Pancreas (tissue), 10 donors: ENCODE measurements at places on chromosomes 4 and X. TPM values are rescaled to one million over a fixed set of nuclear protein-coding genes. Genes with fewer than 3 reads are reported as not detected.

GRCh38 chr4:182875453-182876405 is 41.5 kb downstream of the DCTD start:
- no peak overlapping the region for H3K27ac ChIP-seq
- no peaks in the 10 kb centered on the region for H3K36me3 ChIP-seq
- H3K4me3 ChIP-seq = no peak overlapping the region
- H3K27me3 ChIP-seq = no peaks in the 10 kb centered on the region

GRCh38 chr4:42282081-42282901 is 115.0 kb upstream of the SHISA3 start:
- H3K27ac ChIP-seq = no peak overlapping the region
- H3K4me3 ChIP-seq = no peak overlapping the region
- no peaks in the 10 kb centered on the region for H3K36me3 ChIP-seq
- no peak for DNase-seq
- H3K27me3 ChIP-seq = no peaks in the 10 kb centered on the region

DNA sequence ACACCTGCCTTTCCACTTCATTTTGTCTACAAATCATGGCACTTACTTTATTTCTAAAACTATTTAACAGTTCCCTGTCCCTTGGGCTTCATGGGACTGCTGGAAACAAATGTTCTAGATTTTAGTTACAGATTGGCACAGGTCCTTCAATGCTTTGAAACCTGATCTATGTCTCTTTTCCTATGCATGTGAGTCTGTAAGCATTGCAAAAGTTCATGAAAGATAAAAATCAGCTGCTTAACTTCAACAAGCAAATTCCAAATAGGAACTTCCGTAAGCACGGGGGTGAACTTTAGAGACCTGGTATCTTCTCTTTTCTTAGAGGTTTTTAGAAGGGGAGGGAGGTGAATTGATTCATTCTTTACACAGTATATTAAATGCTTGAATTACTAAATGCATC is 9.5 kb downstream of the LGI2 start:
- no peaks in the 10 kb centered on the region for H3K36me3 ChIP-seq
- H3K4me1 ChIP-seq = no peaks in the 10 kb centered on the region
- no peak overlapping the region for H3K4me3 ChIP-seq
- DNase-seq = no peak

GRCh38 chr4:55336138-55337034 is 9.7 kb upstream of the SRD5A3 start:
- no peaks in the 10 kb centered on the region for H3K4me1 ChIP-seq
- H3K4me3 ChIP-seq = no peak overlapping the region
- DNase-seq = no peak
- no peaks in the 10 kb centered on the region for H3K27me3 ChIP-seq
- H3K36me3 ChIP-seq = no peaks in the 10 kb centered on the region

- H3K36me3 ChIP-seq = no peaks in the 10 kb centered on the region
- H3K27me3 ChIP-seq = no peaks in the 10 kb centered on the region
- no peaks in the 10 kb centered on the region for H3K4me1 ChIP-seq
- DNase-seq = no peak
Observed at GRCh38 chr4:22546299-22546698, 30.4 kb upstream of the ADGRA3 start.

Gene ACE2
- total RNA-seq = 1.0 TPM

Gene SLIT2
- total RNA-seq = 6.5 TPM
